ENCODE measurements at places on chromosomes 6 and 20.
A peak's percentile ranks its signal among the peaks of the same experiment; 100 is the strongest.

DNA sequence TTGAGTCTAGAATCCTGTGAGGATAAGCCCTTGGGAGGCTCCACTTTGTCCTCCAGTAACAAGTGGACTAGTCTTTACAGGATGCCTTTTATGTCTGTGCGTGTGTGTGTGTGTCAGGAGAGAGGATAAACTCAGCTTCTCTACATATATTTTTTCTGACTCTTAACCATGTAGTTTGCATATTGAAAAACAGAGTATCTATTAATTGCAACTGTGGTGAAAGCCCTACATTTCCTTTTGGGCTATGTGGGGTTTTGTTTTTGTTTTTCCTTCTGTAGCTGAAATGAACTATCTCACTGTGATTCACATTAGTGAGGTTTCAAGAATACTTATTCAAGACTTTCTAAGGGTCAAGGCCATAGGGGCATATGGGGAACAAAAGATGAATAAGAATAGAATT lies 17.7 kb downstream of the TPBG start:
- no peak for DNase-seq

DNA sequence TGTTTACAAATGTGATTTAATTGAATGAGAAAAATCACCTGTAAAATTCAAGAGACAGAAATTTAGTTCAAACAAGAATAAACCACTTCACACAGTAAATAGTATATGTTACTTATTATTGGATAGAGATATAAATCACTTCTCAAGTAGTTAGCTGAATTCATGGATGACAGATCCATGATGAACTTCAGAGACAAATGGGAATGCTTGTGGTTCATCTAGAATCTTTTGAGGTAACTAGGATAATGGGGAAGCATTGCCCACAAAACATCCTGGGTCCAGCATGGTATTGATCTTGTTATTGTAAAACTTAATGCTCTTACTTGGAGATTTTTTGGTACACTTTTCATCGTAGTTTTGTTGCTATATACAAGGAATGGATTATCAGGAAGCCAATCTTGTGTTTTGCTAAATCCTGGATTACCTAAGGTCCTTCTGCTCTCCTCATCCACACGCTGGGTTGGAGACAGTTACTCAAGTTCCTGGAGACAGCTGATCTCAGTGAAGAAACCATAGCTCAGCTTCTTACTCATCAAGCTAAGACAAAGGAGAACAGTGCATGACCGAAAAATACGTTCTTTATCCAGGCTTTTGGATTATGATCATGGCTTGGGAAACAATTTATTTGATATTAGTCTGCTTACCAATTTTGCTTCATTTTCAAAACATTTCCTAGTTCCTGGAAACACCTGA lies 142.5 kb upstream of the PREP start:
- no peak for DNase-seq

DNA sequence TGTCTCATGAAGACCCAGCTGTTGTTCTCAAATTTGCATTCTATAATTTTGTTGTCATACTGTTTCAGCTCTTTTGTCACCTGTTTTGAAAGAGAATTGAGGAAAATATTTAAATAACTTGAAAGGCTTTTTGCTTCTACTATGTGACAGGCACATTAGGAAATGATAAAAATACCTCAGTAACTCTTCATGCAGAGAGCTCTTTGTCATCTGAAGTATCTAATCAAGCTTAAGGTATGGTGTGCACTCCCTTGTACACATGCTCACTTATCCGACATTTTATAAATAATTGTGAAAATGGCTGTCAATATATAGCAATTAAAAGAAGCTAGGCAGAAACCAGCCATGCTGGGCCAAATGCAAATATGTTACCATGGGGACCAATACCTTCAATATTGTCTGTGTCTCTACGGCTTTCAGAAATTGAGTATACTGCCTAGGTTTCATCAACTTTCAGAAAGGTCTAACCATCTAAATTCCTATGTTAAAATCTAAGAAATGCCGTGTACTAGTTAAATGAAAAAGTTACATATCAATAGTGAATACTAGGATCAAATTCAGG lies 349.0 kb downstream of the RNGTT start:
- DNase-seq, result no peak

GRCh38 chr6:12893036-12893435 lies 176.5 kb downstream of the PHACTR1 start:
- no peak for DNase-seq

GRCh38 chr6:52664991-52665686 lies 5.8 kb upstream of the TMEM14A start:
- no peak for DNase-seq

- DNase-seq, result no peak
Observed at GRCh38 chr6:129923530-129924250, 62.6 kb upstream of the TMEM244 start.

GRCh38 chr6:107697682-107698081 lies 126.4 kb downstream of the SCML4 start:
- DNase-seq, result no peak

DNA sequence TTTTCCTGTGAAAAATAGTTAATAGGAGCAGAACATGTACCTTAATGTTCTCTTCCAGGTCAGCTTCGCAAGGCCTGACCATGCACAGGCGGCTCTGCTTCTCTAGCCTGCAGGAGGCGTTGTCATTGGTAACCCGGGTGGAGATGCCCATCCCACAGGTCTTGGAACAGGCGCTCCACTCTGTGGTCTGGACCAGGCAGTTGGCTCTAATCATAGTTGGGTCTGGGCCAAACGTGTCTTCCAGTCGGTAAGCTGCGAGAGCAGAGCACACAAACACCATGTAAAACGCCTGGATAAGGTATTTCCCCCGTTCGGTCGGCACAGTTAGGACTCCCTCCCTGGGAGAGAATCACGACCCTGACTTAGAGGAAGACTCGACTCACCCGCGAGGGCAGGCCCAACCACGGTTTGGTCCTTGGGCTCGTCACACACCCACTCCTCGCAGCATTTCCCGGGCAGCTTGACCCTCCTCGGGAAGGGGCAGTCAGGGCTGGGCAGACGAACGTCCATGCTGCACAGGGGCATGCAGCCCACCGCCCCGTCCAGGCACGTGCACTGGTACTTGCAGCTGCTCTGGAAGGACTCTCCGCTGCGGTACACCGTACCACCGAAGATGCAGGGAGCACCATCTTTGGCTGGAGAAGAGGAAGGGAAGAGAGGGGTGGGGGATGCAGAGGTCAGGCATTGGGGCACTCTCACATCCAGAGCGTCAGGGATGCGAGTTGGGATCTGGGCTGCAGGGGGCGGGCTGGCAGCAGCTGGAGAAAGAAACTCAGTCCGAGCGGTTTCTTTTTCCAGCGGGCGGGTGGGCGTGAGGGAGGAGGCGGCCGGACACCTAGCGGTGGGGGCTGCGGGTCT lies 1.0 kb downstream of the CCN2 start:
- peak; percentile 70 for DNase-seq

- DNase-seq, result no peak
Observed at GRCh38 chr20:45328451-45328850, 19.8 kb downstream of the SDC4 start.

- no peak for DNase-seq
Observed at GRCh38 chr6:78611886-78612480, 255.4 kb upstream of the IRAK1BP1 start.

GRCh38 chr20:26216025-26216424 lies 519.4 kb upstream of the ZNF337 start:
- DNase-seq, result no peak

DNA sequence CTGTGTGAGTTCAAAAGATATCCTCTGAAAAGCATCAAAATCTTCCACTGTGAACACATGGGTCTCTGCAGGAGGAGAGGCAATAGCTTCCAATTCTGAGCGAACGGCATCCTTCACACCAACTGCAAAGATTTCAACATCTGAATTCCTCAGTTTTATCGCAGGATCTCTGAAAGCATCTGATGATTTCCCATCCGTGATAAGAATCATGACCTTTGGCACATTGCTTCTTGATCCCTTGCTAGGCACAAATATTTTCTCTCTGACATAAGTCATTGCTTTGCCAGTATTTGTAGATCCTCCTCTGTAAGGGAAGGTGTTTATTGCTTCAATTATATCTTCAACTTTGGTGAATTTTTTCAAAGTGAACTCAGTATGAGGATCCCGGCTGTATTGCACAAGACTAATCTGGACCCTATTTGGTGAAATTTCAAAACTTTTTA lies 22.7 kb downstream of the COL12A1 start:
- DNase-seq, result no peak

All from frontal cortex (tissue), 4 donors.